Activated CD4-positive, alpha-beta memory T cell treated with anti-CD3 and anti-CD28 coated beads, Interleukin-2, amount 10 ng/mL, durations not matched to agents 7 days and 5 days (primary cell): ENCODE measurements at places on chromosomes 2 and 18. TPM values are rescaled to one million over a fixed set of nuclear protein-coding genes. Genes with fewer than 3 reads are reported as not detected.

TXNDC9 gene
- total RNA-seq: 34.2 TPM

GRCh38 chr18:24142376-24142775 lies 3.5 kb downstream of the CABYR start:
- H3K27me3 ChIP-seq: peaks cover 48% of the 10 kb centered on the region
- no peak overlapping the region for H3K4me3 ChIP-seq
- H3K27ac ChIP-seq: no peak overlapping the region
- H3K4me1 ChIP-seq: peaks cover 19% of the 10 kb centered on the region
- no peak for DNase-seq

- no peak overlapping the region for H3K4me3 ChIP-seq
- peaks cover 15% of the 10 kb centered on the region for H3K4me1 ChIP-seq
- no peak overlapping the region for H3K27ac ChIP-seq
- H3K36me3 ChIP-seq: no peaks in the 10 kb centered on the region
These were observed 56.5 kb downstream of the SLC4A5 start for GRCh38 chr2:74286725-74287124.

- no peak overlapping the region for H3K27ac ChIP-seq
- H3K27me3 ChIP-seq: peaks cover 9% of the 10 kb centered on the region
- DNase-seq: peak; percentile 83
- peaks cover 36% of the 10 kb centered on the region for H3K4me1 ChIP-seq
These were observed 48.0 kb upstream of the HNRNPA3 start for GRCh38 chr2:177164584-177165052.

DNA sequence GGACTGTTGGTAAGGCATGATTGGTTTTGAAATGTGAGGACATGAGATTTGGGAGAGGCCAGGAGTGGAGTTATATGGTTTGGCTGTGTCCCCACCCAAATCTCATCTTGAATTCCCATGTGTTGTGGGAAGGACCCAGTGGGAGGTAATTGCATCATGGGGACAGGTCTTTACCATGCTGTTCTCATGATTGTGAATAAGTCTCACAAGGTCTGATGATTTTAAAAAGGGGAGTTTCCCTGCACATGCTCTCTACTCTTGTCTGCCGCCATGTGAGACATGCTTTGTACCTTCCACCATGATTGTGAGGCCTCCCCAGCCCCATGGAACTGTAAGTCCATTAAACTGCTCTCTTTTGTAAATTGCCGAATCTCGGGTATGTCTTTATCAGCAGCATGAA lies 5.4 kb downstream of the CMPK2 start:
- H3K27me3 ChIP-seq: no peaks in the 10 kb centered on the region
- H3K4me3 ChIP-seq: no peak overlapping the region
- H3K36me3 ChIP-seq: peaks cover 95% of the 10 kb centered on the region
- H3K27ac ChIP-seq: no peak overlapping the region

DNA sequence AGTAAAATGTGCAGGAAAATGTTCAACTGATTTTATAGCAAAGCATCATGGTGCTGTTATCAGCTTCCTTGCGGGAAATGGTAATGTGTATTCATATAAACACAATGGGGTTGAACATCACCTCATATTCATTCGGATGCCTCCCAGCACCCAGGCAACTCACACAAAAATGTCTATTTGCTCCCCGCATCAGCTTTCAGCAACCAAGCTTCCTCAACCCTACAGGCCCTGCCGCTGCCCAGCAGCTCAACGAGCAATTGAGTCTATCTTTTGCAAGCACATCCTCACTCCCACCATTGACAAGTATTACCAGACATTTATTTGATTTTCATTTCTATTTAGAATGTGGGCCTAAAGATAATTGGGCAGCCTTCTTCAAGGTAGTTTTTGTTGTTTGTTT lies 2161.4 kb upstream of the PIK3C3 start:
- no peak for DNase-seq
- no peak overlapping the region for H3K27ac ChIP-seq
- no peaks in the 10 kb centered on the region for H3K36me3 ChIP-seq

DNA sequence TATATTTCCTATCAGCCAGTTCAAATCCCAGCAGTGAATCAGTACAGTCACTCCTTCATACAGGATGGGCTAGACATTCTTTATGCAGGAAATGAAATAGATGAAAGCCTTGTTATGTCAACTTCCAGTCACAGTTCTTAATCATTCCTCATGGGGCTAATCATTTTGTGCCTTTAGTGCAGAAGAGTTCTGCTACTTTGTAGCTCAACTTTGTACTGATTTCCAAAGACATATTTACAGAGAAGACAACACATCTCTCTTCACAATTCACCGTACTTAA lies 593.9 kb upstream of the NETO1 start:
- no peaks in the 10 kb centered on the region for H3K4me1 ChIP-seq
- no peaks in the 10 kb centered on the region for H3K27me3 ChIP-seq
- H3K4me3 ChIP-seq: no peak overlapping the region

GAREM2 gene
- total RNA-seq: 3.5 TPM

DNA sequence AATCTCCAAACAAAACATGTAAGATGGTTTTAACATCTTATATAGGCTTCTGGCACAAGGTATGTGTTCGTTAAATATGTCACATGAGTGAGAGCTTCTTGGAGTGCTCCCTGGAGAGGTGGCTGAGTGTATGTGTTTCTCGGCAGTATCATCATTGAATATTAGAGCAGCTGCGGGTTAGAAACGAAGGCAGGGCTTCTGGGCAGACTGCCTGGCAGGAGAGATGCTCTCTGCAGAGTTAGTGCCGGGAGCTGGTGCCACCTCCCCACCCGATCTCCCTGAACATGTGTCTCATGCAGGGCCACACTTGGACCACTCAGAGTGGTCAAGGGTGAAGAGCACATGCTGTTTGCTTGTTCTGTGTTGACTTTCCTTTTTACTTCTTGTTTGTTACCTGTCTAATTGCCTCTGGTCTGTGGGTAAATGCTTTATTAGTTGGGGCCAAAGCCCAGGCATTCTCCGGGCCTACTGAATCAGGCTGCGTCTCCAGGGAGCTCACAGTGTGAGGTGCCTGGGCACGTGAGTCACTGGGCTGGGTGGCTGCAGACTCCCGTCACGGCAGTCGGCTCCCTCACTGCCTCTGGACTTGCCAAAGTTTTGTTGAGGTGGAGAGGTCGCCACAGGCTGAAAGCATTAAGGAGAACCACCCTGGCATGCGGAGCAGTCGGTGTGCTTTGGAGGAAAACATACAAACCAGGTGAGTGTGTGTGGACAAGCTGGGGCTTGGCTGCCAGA lies 246.6 kb downstream of the FHOD3 start:
- H3K4me3 ChIP-seq: no peak overlapping the region
- H3K36me3 ChIP-seq: no peaks in the 10 kb centered on the region
- no peaks in the 10 kb centered on the region for H3K4me1 ChIP-seq
- H3K27ac ChIP-seq: no peak overlapping the region
- no peak for DNase-seq

SERPINB11 gene
- total RNA-seq: not detected

DNA sequence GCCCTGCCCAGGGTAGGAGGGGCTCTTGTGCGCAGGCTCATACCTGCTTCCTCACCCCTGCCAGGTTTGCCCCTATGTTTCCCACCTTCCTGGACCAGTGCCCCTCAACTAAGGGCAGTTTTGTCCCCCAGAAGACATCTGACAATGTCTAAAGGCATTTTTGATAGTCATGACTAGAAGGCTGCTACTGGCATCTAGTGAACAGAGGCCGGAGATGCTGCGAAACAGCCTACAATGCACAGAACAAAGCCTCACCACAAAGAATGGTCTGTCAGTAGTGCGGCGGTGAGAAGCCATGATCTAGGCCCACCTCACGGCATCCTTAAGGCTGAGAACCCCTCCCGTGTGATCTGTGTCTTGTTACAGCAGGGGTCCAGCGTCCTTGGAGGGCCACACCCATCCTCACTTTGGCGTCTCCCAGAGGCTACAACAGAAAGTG lies 96.0 kb downstream of the TMEM17 start:
- H3K4me1 ChIP-seq: peaks cover 8% of the 10 kb centered on the region
- no peaks in the 10 kb centered on the region for H3K27me3 ChIP-seq
- DNase-seq: no peak
- no peaks in the 10 kb centered on the region for H3K36me3 ChIP-seq

DNA sequence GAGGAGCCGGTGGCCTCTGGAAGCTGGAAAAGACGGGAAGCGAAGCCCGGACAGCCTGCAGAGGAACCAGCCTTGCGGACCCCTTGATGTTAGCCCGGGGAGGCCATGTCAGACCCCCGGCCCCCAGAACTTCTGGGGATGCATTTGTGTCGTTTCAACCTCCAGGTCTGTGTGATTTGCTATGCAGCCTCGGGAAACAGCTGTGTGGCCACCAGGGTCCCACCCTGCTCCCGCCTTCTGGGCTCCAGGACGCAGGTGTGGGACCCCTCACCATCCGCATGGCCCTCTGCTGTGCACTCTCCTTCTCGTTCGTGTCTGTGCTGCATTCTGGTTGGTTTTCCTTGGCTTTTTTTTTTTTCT lies 13.3 kb downstream of the NEU4 start:
- H3K4me3 ChIP-seq: no peak overlapping the region
- H3K4me1 ChIP-seq: peaks cover 18% of the 10 kb centered on the region
- no peak for DNase-seq
- no peak overlapping the region for H3K27ac ChIP-seq
- H3K36me3 ChIP-seq: peaks cover 12% of the 10 kb centered on the region

GRCh38 chr2:47223980-47224379 lies 68.9 kb upstream of the STPG4 start:
- no peak overlapping the region for H3K4me3 ChIP-seq
- DNase-seq: no peak
- peaks cover 8% of the 10 kb centered on the region for H3K27me3 ChIP-seq
- no peaks in the 10 kb centered on the region for H3K4me1 ChIP-seq
- H3K36me3 ChIP-seq: no peaks in the 10 kb centered on the region

LDLRAD4 gene
- 22.4 TPM for total RNA-seq

DNA sequence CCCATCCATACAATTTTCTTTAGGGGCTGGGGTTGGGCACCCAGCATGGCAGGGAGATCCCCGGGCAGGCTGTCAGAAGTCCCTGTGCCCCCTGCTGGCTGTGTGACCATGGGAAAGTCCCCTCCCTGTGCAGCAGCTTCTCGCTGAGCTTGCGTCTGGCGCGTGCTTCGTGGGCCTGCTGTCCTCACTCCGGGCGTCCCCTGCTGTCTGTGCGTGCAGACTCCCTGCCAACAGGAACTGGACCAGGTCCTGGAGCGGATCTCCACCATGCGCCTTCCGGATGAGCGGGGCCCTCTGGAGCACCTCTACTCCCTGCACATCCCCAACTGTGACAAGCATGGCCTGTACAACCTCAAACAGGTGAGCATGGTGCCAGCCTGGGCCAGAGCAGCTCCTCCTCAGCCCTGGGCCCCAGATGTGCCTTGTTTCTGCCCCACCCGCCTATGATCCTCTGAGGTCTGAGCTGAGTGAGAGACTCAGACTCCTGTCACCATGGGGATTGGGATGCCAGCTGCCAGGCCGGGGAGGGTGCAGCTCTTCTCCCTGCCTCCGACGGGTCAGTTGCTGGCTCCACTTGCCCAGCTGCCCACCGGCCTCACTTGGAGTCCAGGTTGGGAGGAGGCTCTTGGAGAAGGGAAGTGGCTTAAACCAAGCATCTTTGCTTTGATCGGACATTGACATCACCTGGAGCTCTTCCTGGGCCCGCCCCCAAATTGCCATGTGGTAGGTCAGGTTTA lies 28.6 kb downstream of the IGFBP2 start:
- H3K4me1 ChIP-seq: no peaks in the 10 kb centered on the region
- no peaks in the 10 kb centered on the region for H3K36me3 ChIP-seq
- peaks cover 6% of the 10 kb centered on the region for H3K27me3 ChIP-seq
- H3K27ac ChIP-seq: no peak overlapping the region

GRCh38 chr18:29028560-29028959 lies 851.6 kb upstream of the CDH2 start:
- no peak overlapping the region for H3K27ac ChIP-seq
- no peak overlapping the region for H3K4me3 ChIP-seq
- H3K4me1 ChIP-seq: no peaks in the 10 kb centered on the region

GRCh38 chr2:42744545-42745082 lies 19.3 kb downstream of the OXER1 start:
- H3K27ac ChIP-seq: no peak overlapping the region
- no peak for DNase-seq
- H3K36me3 ChIP-seq: peaks cover 18% of the 10 kb centered on the region
- no peaks in the 10 kb centered on the region for H3K27me3 ChIP-seq
- no peak overlapping the region for H3K4me3 ChIP-seq

- no peak overlapping the region for H3K4me3 ChIP-seq
- no peaks in the 10 kb centered on the region for H3K27me3 ChIP-seq
- H3K36me3 ChIP-seq: no peaks in the 10 kb centered on the region
These were observed 44.2 kb upstream of the SLC39A10 start for GRCh38 chr2:195612611-195613495.

ARL5A gene
- 50.6 TPM for total RNA-seq

DNA sequence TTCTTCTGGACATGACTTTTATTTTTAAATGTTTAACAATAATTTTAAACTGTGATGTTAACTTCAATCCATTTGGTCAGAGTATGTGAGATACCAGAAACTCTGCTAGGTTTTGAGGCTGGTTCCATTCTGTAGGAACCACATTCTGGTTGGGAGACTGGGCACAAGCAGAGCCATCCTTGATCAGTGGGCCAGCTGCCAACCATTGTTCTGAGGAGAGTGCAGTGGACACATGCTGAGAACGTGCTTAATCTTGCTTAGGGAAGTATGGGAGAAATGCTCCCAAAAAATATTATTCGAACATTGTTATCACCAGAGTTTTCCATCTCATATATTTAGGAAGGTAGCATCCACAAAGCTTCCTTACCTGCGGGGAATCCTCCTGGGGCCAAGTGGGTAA lies 155.8 kb downstream of the RTN4 start:
- no peak overlapping the region for H3K27ac ChIP-seq
- peaks cover 2% of the 10 kb centered on the region for H3K27me3 ChIP-seq
- H3K36me3 ChIP-seq: no peaks in the 10 kb centered on the region
- no peak for DNase-seq
- peaks cover 9% of the 10 kb centered on the region for H3K4me1 ChIP-seq

GRCh38 chr2:111983478-111984212 lies 71.4 kb upstream of the TMEM87B start:
- H3K36me3 ChIP-seq: no peaks in the 10 kb centered on the region
- peaks cover 24% of the 10 kb centered on the region for H3K4me1 ChIP-seq
- no peak overlapping the region for H3K4me3 ChIP-seq
- H3K27ac ChIP-seq: no peak overlapping the region

- no peaks in the 10 kb centered on the region for H3K27me3 ChIP-seq
- no peak for DNase-seq
- H3K27ac ChIP-seq: no peak overlapping the region
- H3K4me3 ChIP-seq: no peak overlapping the region
- H3K4me1 ChIP-seq: peaks cover 16% of the 10 kb centered on the region
These were observed 10.4 kb downstream of the ADCY3 start for GRCh38 chr2:24909555-24910177.
